A549 (cell line): ENCODE measurements at places on chromosomes 2 and 18.

DNA sequence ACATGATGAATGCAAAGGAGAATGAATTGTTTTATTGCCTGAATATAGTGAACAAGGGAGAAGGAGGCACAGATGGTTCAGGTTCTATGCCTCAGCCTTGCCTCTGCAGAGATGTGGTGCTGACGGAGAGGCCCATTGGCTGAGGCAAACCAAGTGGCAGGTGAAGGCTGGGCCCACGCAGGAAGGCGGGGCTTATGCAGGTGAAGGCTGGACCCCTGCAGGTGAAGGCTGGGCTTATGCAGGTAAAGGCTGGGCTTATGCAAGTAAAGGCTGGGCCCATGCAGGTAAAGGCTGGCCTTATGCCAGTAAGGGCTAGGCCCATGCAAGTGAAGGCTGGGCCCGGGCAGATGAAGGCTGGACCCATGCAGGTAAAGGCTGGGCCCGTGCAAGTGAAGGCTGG lies 414.7 kb downstream of the LRATD1 start:
- DNase-seq, result no peak

GRCh38 chr2:195508139-195508455 lies 148.9 kb upstream of the SLC39A10 start:
- no peak for DNase-seq

- DNase-seq, result no peak
Observed at GRCh38 chr2:99421469-99421868, 68.3 kb downstream of the REV1 start.

- no peak for DNase-seq
Observed at GRCh38 chr2:241947401-241947800, 77.9 kb downstream of the RTP5 start.

DNA sequence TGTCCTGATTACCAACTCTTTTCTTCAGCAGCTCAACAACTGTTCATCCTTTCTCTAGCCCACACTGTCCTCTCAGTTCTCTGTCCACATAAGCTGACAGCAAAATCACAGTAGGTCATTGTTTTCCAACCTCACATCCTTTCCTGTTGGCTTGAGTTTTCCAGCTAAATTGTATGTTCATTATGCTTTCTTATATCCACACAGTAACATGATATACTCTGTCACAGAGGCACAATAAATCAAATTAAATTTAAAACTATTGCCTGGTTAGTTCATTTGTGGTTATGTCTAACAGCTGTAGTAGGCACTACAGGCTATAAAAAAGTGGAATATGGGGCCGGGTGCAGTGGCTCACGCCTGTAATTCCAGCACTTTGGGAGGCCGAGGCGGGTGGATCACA lies 179.9 kb downstream of the ETAA1 start:
- no peak for DNase-seq
